ENCODE measurements at places on chromosomes 7 and 10. TPM values are rescaled to one million over a fixed set of nuclear protein-coding genes. Genes with fewer than 3 reads are reported as not detected.

DCLRE1C gene
- 2.2 TPM for total RNA-seq

ANXA8 gene
- total RNA-seq = 0.24 TPM

DGKI gene
- 1.4 TPM for total RNA-seq

DHTKD1 gene
- total RNA-seq = 22.8 TPM

DNA sequence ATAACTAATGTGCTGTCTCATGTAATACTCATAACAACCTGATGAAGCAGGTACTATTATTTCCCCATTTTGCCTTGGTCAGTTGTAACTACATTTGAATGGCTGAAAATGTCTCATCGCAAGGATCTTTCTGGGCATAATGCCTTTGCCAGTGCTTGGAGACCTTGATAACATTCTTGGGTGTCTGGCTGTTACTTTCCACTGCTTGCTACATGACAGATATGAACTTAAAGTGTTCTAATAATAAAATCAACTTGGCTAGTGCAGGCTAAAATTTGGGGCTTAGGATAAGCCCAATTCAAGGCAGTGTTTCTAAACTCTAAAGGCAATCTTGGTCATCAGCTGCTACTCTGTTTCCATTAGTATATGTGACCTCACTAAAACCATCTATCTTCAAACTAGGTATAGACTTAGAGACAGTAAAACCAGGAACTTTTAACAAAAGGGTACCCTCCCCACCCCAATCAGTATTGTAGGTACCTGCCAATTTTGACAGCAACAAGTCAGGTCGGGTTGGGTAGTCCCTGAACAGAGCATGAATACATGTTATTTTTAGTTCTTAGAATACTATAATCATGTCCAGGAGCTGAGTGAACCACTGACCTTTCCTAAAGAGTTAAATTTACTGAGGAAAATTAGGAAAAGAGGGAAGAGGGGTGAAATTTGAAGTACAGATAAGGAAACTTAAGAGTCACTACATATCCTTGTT lies 68.2 kb upstream of the AHR start:
- no peak for DNase-seq

GRCh38 chr10:62019685-62020359 lies 118.3 kb downstream of the ARID5B start:
- no peak for DNase-seq

GRCh38 chr7:30931929-30932540 lies 20.4 kb downstream of the AQP1 start:
- DNase-seq = no peak

Data from Right ventricle myocardium superior (tissue), 1 donor.